ENCODE measurements at places on chromosomes 5 and 9.

DNA sequence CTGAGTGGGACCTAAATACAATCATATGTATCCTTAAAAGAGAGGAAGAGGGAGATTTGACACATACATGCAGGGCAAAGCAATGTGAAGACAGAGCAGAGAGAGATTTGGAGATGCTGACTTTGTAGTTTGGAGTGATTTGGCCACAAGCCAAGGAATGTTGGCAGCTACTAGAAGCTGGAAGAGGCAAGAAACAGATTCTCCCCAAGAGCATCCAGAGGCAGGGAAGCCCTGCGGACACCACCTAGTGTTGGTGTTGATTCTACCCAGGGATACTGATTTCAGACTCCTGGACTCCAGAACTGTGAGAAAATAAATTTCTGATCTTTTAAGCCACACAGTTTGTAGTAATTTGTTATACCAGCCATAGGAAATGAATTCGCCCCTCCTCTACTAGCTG lies 64.9 kb upstream of the OSMR start:
- peak; percentile 2 for DNase-seq

GRCh38 chr5:126624534-126624933 lies 23.8 kb downstream of the PHAX start:
- no peak for DNase-seq

GRCh38 chr5:171629628-171630349 lies 155.8 kb upstream of the SMIM23 start:
- DNase-seq = no peak

DNA sequence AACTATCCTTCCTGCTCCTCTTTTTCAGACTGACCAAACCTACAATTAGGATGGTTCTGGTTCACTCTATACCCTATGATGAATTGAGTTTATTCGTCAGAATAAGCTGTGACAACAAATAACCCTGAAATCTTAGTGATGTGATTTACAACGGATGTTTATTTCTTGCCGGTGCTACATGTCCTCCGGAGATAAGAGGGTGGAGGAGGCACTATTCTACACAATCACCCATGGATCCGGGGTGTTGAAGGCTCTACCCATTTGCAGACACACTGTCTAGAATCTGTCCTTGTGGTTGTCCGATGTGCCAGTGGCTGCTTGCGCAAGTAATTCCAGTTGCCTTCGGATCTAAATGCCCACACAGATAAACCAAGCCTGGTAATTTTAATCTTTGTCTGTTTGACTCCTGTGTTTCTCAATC lies 44.7 kb downstream of the CDC14B start:
- no peak for DNase-seq

GRCh38 chr5:95857185-95857945 lies 34.8 kb upstream of the GLRX start:
- DNase-seq = no peak

- no peak for DNase-seq
Measured at GRCh38 chr5:88113429-88113828, 155.2 kb downstream of the TMEM161B start.

GRCh38 chr5:6402939-6403338 lies 24.6 kb upstream of the MED10 start:
- no peak for DNase-seq

DNA sequence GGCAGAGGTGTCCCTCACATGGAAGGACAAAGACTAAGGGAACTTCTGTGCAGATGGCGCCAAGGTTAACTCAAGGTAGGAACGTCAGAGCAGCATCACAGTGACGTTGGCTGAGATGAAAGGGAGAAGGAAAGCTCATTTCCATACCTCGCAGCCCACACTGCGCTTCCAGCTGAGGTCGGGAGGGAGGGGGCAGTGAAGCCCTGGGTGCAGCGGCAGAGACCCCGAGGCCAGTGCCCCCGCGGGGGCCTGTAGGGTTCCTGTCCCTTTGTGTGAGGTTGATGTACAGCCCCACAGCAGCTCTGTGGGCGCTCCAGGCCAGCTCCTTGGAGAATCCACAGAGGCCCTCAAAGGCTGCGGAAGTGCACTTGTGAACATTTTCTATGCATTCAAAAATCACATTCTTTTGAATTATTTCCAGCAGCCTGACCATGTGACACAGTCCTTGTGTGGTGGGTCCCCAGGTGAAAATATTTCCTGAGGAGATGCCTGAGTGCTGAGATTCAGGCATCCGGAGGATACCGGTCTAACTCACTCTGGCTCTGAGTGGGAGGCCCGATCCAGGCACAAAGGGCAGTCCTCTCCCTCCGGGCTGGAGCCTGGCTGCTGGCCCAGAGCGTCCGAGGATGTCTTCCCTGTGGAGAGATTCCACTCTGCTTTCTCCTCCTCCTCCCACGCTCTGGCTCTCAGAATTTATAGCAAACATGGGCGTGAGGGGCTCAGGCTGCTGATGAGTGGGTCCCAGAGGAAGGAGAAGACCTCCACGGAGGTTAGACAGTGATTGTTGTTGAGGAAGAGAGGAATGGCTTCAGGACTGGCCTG lies 150.7 kb downstream of the ICE1 start:
- DNase-seq = no peak

DNA sequence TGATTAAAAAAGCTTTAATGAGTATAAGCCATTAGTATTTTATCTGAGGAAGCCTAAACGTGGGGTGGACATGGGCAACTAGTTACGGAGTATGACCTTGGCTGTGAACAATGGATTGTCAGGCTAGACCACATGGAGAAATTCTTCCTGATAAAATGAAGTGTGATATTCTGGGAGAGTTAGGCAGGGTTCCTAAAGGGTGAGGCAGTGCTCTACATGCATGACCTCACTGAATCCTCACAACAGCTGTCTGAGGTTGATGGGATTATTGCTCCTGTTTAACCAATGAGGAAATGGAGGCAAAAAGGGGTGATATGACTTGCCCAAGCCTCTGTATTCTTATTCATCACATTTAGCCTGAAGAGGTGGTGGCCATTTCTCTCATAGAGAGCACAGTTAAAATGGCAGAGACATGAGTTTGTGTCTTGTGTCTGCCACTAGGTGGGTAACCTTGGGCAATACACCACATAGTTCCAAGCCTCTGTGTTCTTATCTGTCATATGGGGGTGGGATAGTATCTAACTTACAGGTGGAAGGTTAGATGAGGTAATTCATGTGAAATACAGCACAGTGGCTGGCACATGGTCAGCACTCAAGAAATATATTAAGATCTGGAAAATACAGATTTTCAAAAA lies 96.1 kb upstream of the NR3C1 start:
- no peak for DNase-seq

DNA sequence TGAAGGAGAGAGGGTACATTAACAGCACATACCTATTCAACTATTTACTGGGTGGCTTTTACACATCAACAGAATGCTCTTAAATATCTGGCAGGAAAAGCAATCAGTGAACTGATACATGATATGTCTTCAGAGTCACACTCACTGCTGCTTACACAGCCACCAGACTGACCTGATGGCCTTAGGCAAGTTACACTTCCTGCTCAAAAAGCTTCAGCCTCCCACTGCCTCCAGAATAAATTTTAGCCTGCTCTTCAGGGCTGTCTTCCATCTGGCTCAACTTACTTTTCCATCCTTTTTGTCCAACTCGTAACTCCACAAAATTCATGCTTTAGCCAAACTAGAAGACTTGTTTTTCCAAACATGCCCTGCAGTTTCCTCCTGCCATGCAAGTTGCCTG lies 10.7 kb downstream of the LOX start:
- no peak for DNase-seq

- no peak for DNase-seq
Measured at GRCh38 chr9:131529597-131530545, 1.2 kb downstream of the UCK1 start.

DNA sequence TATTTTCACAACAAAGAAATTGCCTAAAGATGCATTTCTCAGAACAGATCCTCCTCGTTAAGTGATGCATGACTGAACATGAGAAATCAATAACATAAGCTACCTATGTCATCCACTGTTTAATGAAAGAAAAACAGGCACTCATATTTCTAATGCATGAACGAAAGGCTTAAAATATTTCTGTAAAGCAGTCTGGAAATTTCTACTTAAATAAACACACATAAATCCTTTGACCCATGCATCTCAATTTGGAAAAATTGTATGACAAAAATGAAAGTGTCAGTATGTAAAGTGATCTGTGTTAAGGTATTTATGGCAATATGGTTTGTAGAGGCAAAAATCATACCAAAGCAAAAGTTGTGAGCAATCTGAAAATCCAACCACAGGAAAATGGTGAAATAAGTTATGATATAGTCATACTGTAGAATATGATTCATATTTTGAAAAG lies 399.2 kb upstream of the GRAMD2B start:
- no peak for DNase-seq

- no peak for DNase-seq
Measured at GRCh38 chr9:77020413-77021290, 1.2 kb downstream of the FOXB2 start.

DNA sequence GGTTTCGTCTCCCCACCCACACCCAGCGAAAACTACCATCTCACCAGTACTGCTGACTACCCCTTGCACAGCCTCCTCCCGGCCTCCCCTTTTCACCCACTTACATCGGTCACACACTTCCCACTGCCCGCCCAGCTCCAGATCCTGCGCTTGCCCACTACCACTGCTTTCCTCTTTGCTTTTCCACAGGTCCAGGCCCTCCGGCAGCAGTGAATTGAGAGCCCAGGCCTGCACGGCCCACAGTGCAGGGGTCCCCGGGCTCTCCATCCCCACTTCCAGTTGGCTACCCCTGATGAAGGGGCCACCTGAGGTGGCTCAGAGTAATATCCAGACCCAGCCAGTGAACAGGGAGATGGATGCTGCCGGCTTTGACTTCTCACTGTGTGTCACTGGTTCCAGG lies 120.2 kb upstream of the FSTL4 start:
- DNase-seq = no peak

GRCh38 chr9:104775574-104775936 lies 11.6 kb downstream of the NIPSNAP3B start:
- no peak for DNase-seq
